GM12865 (cell line): ENCODE measurements at places on chromosomes 12 and 14.
A peak's percentile ranks its signal among the peaks of the same experiment; 100 is the strongest.

DNA sequence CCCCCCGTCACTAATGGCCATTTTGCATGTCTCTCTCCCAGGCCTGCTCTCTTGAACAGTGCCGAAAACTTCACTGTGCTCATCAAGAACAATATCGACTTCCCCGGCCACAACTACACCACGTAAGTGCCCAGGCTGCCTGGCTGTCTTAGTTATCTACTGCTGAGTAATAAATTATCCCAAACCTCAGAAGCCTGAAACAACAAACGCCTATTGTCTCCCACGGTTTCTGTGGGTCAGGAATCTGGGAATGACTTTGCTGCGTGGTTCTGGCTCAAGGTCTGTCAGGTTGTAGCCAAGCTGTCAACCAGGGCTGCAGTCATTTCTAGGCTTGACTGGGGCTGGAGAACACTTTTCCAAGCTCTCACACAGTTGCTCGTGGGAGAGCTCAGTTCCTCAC is 32.6 kb downstream of the P2RX7 start:
- no peak for DNase-seq

DNA sequence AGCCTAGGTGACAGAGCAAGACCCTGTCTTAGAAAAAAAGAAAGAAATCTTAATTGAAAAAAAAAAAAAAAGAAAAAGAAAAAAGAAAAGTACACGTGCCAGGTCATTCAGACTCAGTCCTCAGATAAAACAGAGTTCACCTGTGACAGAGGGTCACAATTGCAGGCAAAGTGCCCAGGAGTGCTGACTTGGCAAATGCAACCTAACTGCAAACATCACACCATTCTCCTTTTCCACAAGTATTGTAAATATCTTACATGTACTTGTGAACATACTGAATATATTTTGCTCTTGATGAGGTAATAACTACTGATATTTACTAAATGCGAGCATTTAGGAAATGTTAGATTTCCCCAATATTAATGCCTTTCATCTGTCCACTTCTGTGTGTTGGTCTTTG is 9.0 kb upstream of the COL2A1 start:
- DNase-seq = no peak

DNA sequence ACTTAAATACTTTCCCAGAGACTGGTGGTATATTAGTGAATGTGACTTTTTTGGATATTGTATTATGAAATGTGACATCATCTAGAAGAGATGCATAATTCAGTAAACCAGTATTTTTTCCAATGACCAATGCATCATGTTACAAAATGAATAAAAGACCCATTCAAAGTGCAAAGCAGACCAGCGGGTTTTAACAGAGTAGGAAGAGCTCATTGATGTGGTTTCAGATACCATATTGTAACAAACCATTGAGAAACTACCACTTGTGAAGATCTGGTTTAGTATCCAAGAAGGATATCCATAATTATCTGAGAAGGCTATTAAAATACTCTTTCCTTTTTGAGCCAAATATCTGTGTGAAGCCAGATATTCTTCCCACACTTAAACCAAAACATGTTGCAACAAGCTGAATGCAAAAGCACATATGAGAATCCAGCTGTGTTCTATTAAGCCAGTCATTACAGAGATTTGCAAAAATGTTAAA is 47.7 kb downstream of the MVK start:
- no peak for DNase-seq

GRCh38 chr14:36579573-36580140 is 2.8 kb downstream of the NKX2-8 start:
- no peak for DNase-seq

DNA sequence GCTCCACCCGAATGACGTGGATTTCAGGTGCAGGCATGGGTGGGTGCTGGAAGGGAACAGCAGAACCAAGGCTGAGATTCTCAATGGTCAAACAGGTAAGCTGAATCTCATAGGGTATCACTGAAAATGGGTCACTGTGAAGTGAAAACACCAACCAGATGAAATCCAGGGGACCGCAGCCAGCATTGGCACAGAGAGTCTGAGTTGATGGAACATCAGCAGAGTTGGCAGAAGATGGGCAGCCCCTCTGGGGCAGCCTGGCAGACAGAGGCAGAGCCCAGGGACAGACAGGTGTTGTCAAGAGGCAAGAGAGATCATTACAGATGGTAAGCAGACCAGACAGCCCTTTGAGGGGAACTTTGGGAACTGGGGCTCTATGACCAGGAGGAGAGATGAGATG is 48.0 kb downstream of the ACTN1 start:
- no peak for DNase-seq

- DNase-seq = no peak
These were observed 15.2 kb upstream of the WNT5B start for GRCh38 chr12:1613860-1614259.

GRCh38 chr12:124862768-124863415 is 772 bp downstream of the SCARB1 start:
- peak; percentile 68 for DNase-seq

GRCh38 chr12:6212086-6212485 is 11.9 kb downstream of the CD9 start:
- no peak for DNase-seq

- DNase-seq = no peak
These were observed 114.5 kb upstream of the RTL1 start for GRCh38 chr14:101017806-101018560.

DNA sequence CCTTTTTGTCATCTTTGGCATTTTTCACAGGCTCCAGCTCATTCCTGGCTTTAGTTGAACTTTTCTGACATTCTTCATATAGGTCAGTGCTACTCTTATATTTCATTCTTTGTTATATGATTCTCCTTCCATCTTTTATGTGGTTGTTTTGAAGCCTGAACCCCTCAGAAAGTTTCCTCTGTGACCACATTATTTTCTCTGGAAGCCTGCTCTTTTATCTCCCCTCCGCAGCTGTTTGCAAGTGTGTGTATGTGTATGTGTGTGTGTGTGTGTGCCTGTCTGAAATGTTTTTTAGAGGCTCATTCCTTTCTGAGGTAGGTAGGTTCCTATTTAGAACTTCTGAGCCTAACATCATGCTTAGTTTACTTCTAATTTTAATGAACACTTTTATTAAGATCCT is 47.6 kb downstream of the ANO4 start:
- no peak for DNase-seq

- no peak for DNase-seq
These were observed 110.2 kb downstream of the FGD4 start for GRCh38 chr12:32509328-32510091.
